ENCODE measurements at places on chromosomes 1 and 21.

DNA sequence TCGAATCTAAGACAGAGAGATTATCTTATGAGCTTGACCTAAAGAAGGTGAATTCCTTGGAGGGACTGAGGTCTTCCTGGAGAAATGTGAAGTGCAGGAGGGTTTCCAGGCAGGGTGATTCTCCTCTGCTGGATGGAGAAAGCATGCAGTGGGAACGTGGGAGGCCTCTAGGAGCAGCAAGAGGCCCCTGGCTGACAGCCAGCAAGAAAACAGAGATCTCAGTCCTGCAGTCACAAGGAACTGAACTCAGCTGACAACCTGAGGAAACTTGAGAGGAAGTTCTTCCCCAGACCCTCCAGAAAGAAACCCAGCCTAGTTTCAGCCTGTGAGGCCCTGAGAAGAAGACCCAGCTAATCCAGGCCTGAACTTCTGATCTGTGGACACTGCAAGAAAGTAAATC lies 345.9 kb downstream of the FAM72C start:
- DNase-seq, result no peak

DNA sequence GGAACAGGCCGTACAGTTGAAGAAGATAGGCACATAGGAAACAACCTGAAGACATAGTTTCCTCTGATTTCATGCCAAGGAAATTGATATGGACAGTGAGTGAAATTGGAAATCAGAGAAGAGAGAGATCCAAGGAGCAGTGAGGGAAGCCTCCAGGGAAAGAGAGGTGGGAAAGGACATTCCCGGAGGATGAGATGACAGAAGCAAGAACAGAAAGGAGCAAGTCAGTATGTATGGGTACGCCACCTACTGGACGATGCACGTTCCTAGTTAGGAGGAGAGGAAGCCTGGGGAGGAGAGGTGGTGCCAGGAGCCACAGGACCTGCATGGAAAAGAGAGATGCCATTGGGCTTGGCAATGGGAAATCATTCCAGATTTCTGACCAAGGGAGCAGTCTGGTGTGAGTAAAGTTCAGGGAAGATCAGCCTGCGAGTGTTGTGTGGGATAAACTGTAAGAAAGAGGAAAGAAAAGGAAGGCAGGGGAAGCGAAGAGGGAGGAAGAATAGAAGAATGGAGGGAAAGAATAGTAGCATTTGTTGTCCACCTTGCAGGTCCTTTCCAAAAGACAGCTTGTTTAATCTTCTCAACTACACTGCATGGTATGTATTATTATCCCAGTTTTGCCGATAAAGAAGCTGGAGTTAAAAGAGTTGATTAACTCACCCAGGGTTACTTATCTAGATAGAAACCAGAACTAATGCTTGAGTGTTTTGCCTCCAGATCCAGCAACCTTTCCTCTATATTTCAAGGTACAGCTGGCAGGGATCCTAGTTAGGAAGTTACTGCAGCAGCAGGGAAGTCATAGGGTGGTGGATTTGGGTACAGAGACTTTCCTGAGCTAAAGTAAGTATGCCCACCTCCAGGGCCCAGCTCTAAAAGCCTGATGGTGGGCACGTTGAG lies 27.4 kb downstream of the C1orf116 start:
- DNase-seq, result no peak

DNA sequence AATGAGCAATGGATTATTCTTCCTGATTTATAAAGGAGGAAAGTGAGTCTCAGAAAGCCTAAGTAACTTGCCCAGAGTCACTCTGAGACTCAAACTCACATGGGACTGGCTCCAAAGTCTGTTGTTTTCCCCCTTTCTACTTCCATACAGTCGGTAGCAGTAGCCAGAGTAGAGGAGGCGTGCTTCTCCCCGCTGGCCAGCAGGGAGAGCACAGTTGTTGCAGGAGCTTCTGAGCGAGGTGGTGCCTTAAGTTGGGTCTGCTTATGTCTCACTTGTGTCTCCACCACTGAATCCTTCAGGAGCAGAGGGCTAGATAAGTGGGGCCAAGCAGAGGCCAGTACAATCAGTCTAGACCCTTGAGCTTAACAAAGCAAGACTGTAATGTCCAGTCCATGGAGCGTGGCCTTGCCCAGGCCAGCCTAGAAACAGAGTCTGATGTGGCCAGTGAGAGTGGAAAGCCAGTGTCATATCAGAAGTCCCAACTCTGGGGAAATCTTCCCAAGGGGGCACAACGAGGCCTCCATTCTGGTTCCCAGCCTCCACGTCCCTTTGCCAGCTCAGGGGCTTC lies 181.9 kb downstream of the ZSCAN20 start:
- no peak for DNase-seq

DNA sequence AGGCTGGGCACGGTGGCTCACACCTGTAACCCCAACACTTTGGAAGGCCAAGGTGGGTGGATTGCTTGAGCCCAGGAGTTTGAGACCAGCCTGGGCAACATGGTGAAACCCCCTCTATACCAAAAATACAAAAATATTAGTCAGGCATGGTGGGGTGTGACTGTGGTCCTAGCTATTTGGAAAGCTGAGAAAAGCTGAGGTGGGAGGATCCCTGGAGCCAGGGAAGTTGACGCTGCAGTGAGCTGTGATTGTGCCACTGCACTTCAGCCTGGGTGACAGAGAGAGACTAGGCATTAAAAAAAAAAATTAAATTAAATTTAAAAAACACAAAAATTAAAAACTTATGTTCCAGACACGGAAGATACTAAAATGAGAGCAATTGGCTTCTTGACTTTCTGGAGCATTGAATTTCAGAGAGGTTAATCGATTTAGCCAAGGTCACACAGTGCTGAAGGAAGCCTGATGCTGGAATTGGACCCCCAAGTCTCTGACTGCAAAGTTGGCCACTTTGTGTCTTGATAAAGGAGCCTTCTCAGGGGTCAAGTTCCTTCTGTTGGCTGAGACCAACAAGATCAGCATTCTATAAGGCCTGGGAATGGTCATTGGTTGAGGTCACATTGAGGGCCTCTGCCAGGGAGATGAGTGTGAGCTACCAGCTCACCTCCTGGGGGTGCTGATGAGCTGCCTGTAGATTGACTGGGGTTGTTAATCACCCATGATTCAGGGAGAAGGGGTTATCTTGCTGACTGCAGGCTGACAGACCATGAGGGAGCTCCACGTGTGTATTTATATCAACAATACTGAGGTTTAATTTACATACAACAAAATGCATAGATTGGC lies 54.3 kb downstream of the RPS6KA1 start:
- no peak for DNase-seq

- no peak for DNase-seq
Measured at GRCh38 chr1:203130358-203130985, 2.9 kb downstream of the ADORA1 start.

Measured in amygdala (tissue), 56 donors.